ENCODE measurements at places on chromosomes 12 and 14.

- DNase-seq, result no peak
Observed at GRCh38 chr14:76313852-76314251, 62.1 kb upstream of the ESRRB start.

DNA sequence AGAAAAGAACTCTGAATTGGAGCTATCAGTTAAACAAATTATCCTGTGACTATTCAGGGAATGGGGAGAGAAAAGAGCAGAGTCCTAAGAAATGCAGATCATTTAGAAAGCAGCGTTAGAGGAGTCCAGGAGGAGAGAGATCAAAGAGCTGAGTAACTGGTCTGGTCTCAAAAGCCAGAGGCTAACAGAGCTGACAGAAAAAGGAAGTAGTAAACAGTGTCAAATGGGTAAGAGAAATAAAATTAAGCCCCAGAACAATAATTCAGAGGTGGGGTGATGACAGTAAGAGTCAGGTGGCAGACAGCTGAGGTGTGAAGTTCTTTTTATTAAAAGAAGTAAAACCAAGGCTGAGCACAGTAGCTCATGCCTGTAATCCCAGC, 19.3 kb downstream of the GXYLT1 start:
- no peak for DNase-seq

GRCh38 chr12:66852765-66853164, 173.9 kb upstream of the GRIP1 start:
- DNase-seq, result no peak

- DNase-seq, result no peak
Observed at GRCh38 chr14:102901633-102902032, 20.8 kb upstream of the AMN start.

DNA sequence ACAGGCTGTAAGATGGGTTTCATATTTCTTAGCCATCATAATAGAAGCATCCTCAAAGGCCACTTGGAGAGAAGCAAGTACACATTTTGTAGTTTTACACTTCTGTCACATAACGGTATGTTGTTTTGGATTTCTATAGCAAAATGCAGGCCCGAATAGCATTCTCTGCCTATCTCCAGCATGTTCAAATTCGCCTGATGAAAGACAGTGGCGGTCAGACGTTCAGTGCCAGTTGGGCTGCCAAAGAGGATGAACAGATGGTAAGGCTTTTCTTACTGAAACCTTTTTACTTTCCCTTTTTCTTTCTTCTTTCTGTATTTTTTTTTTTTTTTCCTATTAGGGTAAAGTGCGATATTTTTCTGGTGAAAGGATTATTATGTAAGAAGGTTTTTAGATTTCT, 110.5 kb downstream of the TTLL5 start:
- DNase-seq, result no peak

- DNase-seq, result no peak
Observed at GRCh38 chr12:108482717-108483212, 32.3 kb upstream of the FICD start.

- DNase-seq, result no peak
Observed at GRCh38 chr12:91379051-91379775, 196.6 kb upstream of the DCN start.

GRCh38 chr12:131747276-131748177, 36.6 kb downstream of the SFSWAP start:
- DNase-seq, result no peak

GRCh38 chr12:114275086-114275485, 130.9 kb downstream of the TBX5 start:
- DNase-seq, result no peak

GRCh38 chr12:53484686-53485575, 14.3 kb downstream of the MAP3K12 start:
- no peak for DNase-seq

DNA sequence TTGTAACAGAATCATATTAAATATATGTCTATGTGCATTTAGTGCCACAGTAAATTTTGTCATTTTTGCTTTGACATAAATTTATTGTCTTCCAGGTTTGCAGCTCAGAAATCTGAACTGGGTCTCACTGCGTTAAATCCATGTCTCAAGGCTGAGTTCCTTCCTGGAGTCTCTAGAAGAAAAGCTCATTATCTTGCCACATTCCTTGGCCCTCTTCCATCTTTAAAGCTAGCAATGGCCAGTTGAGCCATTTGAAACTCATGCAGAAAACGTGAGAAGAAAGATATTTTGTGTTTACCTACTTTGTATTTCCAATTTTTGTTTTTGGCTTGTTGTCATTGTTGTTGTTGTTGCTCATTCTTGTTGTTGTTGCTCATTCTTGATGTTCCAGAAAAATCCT, 10.7 kb downstream of the PRH1 start:
- DNase-seq, result no peak

- no peak for DNase-seq
Observed at GRCh38 chr12:123453165-123453564, 4.8 kb upstream of the SNRNP35 start.

GRCh38 chr12:116879509-116880212, 1.6 kb downstream of the HRK start:
- DNase-seq, result no peak

GRCh38 chr14:69540654-69541335, 33.9 kb downstream of the CCDC177 start:
- no peak for DNase-seq

DNA sequence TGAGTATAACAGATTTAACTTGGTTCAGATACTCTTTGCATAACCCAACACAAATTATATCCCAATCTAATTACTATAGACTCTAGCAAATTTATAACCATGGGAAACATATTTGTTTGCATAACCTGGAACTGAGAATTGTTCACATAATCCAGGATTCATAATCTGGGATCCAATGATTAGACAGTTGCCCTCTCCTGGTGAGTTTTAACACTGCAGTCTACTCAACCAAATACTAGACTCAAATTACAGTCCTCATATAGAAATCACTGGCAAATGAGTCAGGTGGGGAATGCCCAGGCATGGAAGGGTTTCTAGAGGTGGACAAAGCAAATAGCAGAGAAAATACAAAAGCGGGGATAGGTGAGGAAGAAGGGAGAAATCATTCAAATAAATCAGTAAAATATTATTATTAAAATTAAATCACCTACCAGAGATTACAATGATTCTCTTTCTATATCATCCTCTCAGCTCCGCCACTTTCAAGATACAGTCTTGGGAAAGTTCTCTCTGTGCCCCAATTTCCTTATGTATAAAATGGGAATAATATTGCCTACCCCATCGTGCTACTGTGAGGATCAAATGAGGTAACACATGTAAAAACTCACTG, 9.4 kb downstream of the GCH1 start:
- no peak for DNase-seq

DNA sequence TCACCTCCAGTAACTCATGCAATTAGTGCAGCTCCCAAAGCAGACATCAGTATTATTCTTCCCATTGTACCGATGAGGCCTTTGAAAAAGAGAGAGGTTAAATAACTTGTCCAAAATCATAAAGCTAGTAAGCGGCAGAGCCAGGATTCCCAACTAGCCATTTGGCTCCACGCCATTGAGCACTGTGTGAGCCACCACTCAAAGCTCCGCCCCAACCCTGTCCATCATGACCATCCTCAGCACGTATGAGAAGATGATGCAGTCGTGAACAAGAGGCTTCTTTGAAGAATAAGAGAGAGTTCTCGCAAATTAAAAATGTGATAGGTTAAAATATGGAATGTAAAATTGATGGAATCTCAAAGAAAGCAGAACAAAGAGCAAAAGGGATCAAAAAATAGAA, 14.6 kb downstream of the CLMN start:
- DNase-seq, result no peak

- DNase-seq, result no peak
Observed at GRCh38 chr14:69427596-69427995, 29.1 kb downstream of the SLC39A9 start.

DNA sequence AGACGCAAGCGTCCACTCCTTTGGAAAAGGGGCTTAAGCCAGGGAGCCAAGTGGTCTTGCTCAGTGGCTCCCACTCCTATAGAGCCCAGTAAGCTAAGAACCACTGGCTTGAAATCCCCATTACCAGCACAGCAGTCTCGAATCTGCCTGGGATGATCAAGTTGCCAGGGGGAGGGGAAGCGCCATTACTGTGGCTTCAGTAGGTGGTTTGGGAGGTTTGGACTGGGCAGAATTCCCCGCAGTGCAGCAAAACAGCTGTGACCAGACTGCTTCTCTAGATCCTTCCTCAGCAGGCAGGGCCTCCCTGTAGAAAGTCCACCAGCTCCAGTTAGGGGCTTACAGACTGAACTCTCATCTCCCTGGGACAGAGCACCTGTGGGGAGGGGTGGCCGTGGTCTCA, 115.4 kb downstream of the TMEM117 start:
- DNase-seq, result no peak

DNA sequence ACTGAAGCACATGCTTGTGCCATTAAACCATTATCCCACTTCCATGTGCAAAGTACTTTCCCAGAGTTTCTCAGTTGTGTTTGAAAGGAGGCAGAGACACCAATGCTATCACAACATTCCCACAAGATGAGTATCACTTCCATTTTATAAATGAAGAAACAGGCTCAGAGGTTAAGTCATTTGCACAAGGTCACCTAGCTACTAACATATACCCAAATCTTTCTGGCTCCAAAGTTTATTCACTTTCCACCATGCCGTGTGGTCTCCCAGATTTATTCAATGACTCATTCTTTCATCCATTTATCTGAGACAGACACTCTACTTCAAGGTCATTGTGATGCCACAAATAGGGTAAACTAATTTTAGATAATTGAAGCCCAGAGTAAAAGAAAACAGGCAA, 9.4 kb downstream of the ART4 start:
- no peak for DNase-seq

DNA sequence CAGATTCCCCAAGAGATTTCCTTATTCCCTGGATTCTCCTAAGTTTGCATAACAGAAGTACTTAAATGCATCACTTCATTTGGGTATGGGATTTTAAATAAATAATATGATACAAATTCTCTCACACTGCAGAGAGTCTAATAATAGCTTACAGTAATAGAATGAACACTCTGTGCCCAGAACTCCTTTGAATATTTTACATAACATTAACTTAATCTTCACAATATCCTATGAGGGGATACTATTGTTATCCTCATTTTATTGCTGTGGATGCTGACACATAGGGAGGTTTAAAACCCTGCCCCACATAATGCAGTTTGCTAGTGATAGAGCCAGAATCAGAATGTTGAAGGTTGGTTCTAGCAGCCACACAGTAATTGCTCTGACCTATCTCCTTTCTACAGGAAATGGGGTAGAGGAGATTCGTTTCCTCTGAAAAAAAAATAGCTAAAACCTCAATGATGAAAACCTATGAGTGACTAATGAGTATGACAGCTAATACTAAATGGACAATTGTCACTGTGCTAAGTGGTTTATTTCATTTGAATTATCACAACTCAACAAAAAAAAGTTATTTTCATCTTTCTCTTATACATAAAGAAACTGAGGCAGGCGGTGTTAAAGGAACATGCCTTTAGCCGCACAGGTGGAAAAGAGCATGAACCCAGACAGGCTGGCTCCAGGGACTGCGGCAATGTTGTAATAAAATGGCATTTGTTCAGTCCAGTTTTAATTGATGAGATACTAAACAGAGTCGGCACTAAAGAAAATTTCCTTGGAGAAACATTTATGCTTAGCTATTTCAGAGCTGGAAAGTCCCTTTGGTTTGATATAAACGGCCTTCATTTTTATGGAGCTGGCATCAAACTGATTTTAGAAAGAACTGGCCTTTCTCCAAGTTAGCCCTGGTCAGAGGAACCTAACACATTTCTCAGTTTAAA, 880.9 kb downstream of the NRXN3 start:
- DNase-seq, result no peak

- no peak for DNase-seq
Observed at GRCh38 chr14:75985618-75986438, at the start of gene IFT43. TSS of gene IFT43 (plus strand) at chr14:75985763. CDS start at chr14:75985787, 24 bp downstream.

GRCh38 chr12:96249196-96250118, 55.3 kb downstream of the ELK3 start:
- no peak for DNase-seq

DNA sequence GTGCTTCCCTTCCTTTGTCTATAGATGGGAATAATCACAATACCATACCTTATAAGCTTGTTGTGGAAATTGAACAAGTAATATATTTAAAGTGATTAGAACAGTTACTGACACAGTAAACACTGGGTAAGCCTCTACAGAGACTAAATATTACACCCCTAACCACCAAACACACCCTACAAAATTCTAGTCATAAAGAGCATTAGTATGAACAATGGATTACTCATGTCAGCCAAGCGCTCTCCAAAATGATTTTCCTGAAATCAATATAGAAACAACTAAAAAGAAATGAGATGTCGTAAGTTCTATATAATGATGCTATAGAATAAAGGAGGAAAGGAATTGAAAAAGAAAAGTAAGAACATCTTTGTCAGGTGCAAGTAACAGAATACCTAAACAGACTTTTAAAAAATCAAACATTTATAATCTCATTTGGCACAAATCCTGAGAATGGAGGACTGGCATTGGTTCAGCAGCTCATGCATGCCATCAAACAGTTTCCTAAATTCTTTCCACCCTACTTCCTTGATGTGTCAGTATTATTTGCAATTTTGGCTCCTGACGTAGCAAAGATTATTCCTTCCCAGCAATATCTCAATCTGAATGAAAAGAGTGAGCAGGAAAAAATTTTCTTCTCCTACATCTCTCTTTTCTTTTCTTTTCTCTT, 118.0 kb downstream of the SINHCAF start:
- no peak for DNase-seq

DNA sequence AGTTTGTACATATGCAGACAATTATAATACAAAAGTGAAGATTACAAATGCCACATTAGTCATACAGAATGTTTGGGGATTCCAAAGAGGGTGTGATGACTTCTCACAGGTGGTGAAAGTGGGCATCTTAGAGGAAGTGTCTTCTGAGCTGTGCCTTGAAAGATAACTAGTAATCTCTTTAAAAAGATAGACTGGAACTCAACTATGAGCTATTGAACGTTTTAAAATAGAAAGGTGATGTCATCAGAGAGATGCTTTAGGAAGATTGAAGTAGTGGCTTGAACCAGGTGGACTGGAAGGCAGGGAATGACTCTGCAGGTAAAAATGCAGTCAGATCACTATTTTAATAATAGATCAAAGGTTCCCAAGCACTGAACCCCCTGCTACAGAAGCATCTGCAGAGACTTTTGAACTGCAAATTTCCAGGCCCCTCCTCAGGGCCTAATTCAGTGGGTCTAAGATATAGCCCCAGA, 50.3 kb downstream of the SYT1 start:
- DNase-seq, result no peak

GRCh38 chr12:6084261-6084968, 40.1 kb downstream of the VWF start:
- no peak for DNase-seq

DNA sequence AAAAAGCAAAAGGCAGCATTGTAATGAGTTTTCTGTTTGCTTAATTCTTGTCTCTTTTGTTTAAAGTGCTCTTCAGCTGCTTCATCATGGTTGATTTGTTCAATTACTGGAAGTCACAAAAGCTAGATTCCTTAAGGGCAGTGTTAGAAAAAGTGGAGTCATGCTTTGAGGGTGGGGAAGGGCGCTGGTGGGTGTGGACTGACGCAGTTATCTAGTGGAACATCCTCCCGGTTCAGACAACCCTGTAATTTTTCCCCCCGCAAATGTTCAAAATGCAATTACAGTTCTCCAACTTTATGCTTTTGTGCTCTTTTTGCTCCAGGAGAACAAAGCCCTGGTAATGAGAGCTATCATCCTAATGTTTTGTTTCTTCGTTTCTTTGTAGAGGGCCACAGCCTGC, 2.1 kb downstream of the AKAP6 start:
- DNase-seq, result no peak

- DNase-seq, result no peak
Observed at GRCh38 chr12:14258575-14258940, 106.9 kb upstream of the ATF7IP start.

Data from cortex of kidney (tissue), 1 donor.